ENCODE measurements at places on chromosomes 4 and X. TPM values are rescaled to one million over a fixed set of nuclear protein-coding genes. Genes with fewer than 3 reads are reported as not detected.

DNA sequence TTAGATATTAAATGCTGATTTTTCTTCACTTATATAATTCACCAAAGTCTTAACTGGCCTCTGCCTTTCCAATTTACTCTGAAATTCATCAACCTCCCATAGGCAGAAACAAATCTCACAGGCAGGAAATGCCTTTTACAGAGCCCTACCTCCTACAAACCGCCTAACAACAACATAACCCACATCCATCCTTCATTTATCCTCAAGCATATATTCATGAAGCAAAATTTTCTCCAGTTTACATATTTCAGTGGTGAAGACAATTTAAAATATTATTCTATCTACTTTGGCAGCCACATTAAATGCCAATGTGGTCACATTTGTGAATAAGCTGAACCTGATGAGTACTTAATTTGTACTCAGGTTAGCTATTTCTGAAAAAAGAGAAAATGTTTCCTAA lies 30.3 kb downstream of the SEPSECS start:
- no peak for DNase-seq

GRCh38 chr4:68175562-68176155 lies 46.0 kb upstream of the TMPRSS11F start:
- peak; percentile 65 for DNase-seq

- no peak for DNase-seq
These were observed 167.6 kb upstream of the ARSJ start for GRCh38 chr4:114146947-114147618.

DNA sequence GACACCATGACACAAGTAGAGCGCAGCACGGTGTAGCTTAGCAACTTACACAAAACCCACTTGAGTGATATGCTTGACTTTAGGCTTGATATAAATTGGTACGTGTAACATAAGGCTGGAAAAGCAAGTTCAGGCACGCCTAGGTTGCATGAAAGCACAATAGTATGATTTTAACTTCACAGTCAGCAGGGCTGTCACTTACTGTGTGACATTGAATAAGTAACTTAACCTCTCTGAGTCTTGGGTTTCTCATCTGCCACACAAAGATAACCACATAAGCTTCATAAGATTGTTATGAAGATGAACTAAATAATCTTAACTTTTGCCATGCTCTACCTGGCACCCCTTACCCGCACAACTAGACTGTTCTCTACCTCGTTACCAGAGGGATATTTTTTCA lies 9.5 kb downstream of the SRD5A3 start:
- DNase-seq: no peak

The HPGD gene
- 148 TPM for total RNA-seq
